ENCODE measurements at places on chromosomes 7 and 10. TPM values are rescaled to one million over a fixed set of nuclear protein-coding genes. Genes with fewer than 3 reads are reported as not detected.

HOXA10 gene
- 17.9 TPM for polyA plus RNA-seq

- DNase-seq = no peak
Measured at GRCh38 chr7:33310546-33310945, 181.2 kb downstream of the BBS9 start.

HTRA1 gene
- polyA plus RNA-seq = 345 TPM

GRCh38 chr10:50260791-50261281 lies 9.5 kb upstream of the ASAH2 start:
- DNase-seq = no peak

GRCh38 chr7:26691886-26692285 lies 172.5 kb downstream of the SKAP2 start:
- no peak for DNase-seq
